ENCODE measurements at places on chromosomes 6 and 20. TPM values are rescaled to one million over a fixed set of nuclear protein-coding genes. Genes with fewer than 3 reads are reported as not detected.

- no peak for DNase-seq
These were observed 479.3 kb upstream of the BTBD3 start for GRCh38 chr20:11438412-11438811.

DNA sequence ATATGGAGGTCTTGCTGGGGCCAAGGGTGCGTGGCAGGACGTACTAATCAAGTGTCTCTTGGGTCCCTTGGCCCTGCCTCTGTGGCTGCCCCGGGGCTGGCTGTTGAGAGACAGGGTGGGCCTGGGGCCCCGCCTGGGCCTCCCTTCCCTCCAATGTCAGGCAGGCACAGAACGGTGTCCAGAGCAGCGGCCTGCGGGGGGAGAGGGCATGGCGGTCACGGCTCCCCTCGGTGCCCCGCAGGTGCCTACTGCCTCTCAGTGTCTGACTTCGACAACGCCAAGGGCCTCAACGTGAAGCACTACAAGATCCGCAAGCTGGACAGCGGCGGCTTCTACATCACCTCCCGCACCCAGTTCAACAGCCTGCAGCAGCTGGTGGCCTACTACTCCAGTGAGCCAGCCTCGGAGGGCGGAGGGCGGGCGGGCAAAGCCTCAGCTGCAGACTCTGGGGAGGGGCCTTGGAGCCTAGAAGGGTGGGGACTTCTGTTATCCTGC is 50.0 kb downstream of the SRC start:
- DNase-seq = no peak

DNA sequence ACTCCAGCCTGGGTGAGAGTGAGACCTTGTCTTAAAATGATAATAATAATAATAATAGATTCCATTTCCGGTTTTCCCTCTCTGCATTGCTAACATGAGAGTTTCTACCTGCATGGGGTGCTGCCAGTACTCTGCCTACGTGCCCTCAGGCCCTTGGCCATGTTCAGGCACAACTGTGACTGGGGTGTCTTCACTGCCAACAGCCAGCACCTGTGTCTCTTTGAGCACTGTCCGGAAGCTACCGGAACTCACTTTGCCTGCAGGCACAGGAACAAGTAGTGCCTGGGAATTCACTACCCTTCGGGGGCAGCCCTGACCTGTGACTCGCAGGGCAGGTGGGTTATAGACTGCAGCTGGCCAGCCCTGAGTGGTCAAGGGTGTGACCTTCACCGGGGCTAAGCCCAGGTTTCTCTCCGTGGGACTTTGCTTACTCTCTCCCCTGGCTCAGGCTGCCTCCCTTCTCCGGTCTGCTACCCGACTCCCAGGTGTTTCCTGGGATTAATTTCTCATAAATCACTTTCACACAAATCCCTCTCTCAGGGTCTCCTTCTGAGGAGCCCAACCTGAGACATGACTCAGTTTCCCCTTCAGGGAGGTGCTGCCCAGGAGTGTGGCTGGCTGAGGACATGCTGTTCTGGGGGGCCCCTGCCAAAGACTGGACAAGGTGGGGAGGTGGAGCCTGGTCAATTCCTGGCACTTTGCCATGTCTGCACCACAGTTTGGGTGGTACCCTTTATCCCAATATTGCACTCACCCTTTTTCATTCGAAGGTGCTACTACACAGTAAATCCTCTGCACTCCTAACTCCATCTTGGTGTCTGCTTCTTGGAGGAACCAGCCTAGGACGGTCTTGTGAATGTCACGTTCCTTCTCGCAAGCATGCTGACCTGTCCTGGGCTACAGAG is 79.5 kb upstream of the RALGAPA2 start:
- no peak for DNase-seq

DNA sequence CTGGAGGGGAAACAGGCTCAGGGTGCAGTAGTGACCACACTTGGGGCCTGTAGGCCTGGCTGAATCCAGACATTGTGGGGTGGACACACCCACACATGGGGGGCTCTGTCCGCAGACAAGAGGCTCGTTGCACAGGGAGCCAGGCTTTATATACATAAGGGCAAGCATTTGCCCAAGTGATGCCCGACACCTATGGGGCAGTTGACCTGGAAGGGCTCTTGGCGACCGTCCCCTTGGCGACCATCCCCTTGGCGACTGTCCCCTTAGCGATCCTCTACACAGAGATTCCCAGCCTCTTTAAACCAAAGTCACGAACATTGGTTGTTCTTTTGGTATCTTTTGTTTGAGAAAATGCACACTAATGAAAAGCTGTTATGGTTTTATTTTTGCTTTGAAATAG is 2.7 kb downstream of the TOX2 start:
- DNase-seq = no peak

- no peak for DNase-seq
These were observed 35.5 kb upstream of the MAFB start for GRCh38 chr20:40724566-40724965.

- no peak for DNase-seq
These were observed 74.6 kb downstream of the TMEM244 start for GRCh38 chr6:129786548-129786947.

DNA sequence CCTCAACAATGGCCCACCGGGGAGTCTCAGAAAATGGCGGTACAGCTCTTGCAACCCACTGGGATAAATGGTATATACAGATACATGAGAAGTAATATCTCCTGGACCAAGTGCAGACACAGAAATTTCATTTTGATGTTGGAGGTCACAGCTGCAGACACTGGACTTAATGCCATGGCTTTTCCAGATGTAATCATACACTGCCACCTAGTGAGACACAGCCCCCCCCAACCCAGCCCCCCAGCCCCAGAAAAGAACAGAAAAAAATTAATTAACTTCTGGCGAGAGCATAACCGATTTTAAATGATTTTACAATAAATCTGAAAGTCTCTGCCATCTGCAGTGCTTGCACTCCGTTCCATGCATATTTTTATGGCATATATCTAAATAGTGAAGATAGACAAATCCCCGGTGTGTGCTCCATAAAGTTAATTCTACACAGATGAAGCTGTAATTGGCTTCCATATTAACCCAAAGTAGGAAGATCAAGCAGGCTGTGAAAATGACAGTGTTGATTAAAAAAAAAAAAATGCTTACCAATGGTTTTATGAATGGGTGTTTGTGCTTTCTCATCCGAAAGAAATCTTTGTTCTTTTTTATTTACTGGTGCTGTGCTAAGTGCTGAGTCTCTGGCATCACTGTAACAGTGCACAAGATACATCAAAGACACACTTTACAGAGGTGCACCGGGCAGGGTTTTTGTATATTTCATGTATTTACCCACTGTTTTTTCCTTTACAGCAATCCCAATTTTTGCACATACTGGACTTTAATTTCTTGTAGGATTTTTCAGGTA is 804.1 kb downstream of the TFAP2A start:
- no peak for DNase-seq

GRCh38 chr20:15831201-15831600 is 742.0 kb downstream of the KIF16B start:
- no peak for DNase-seq

DNA sequence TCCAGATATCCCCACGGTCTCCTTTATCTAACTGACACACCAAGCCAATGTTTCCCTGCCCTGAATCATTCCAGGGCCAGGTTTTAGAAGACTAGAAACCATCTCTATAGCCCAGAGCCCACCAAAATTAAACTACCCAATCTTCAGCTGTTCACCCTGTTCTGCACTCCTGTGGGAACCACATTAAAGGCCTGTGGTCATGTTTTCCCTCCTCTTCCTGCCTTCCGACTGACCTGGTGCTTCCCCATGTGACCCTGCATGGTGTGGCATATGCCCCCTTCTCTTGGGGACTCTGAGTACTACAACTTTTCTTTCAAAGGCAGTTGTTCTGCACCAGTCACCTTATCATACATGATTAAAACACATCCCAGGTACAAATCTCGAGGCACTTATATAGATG is 155.0 kb downstream of the TMEM200A start:
- DNase-seq = no peak

DNA sequence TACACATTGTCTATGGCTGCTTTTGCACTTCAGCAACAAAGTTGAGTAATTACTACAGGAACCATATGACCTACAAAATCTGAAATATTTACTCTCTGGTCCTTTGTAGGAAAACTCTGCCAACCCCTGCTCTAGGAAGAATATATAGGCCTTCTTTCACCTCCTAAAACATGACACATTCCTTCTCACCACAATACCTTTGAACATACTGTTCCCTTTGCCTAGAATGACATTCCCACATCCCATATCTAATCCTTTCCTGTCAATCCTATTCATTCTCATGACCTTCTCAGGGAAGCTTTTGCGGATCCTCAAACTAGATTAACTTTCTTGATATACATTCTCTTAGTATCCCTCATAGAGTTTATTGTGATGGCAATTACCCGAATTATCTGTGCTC is 18.0 kb upstream of the NCOA6 start:
- no peak for DNase-seq

DNA sequence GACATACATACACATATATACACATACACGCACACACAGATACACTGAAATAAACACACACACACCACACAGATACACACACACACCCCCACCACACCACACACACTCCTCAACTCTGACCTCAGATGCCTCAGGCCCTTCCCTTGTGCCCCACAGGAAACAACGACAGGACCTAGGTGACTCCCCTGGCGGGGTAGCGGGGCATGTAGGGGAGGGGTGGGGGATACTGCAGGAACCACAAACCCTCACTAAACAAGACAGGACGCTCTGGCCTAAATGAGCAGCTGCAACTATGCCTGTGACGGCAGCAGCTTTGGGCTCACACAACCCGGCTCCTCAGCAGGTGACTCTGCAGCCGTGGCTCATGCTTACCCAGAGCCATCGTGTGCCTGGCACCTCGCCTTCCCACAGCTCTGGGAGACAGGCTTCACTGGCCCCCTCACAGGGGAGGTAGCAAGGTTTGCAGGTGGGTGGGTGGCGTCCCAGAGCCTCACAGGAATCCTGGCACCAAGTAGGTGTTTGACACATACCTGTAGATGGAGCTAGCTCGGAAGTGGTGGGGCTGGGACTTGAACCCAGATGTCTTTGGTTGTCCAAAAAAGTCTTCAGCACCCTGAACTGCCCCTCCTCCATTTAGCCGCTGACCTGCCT is 100.8 kb downstream of the GRM4 start:
- no peak for DNase-seq

DNA sequence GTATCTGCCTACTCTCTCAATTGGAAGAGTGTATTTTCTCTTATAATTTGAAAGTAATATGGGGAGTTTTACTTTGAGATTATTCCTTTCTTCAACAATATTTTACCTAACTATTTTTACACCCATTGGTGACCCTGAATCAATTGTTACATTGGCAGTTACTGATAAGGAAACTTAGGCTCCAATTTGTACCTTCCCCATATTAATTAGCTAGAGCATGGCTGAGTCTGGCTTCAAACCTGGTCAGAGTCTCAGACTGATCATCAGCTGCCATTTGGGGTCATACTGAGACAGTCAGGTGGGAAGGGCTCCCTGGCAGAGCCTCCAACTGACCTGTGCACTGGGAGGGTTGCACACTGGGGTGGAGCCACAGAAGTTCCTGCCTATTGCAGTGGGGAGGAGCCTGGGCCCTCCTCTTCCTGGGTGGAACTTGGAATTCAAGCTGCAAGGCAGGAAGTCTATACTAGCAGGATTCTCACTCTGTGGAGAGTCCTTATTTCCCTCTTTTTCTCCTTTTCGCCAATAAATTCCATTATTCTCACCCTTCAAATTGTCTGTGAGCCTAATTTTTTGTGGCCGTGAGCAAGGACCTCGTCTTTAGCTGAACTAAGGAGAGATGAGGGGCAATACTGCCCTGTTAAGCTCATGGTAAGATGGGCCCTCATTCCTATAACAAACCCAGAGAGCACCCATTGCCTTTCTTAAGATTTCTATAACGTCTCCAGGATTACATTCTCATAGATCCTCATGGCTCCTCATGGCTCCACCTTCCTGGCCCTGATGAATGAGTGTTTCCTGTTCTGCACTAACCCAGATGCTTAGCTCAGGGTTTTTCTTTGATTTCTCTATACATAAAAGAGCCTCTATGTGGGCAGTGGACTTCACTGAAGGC is 285.1 kb downstream of the ADGB start:
- DNase-seq = no peak

- DNase-seq = no peak
These were observed 602 bp upstream of the TSPYL4 start for GRCh38 chr6:116254297-116255056.

DNA sequence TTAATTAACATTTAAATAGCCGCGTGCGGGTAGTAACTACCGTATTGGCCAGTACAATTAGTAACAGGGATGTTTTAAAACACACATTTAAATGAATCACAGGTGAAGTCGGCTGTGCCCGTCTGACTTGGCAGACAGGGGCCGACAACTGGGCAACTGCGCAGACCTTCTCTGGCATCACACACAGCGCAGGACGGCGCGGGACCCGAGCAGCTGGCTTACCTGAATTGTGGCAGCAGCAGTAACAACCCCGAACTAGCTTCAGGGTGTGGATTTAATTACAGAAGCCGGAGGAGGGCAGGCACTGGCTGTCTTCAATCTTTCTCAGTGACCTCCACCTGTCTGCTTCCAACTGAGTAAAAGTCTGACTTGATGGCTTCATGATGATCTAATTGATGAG is 91.7 kb downstream of the DACT2 start:
- DNase-seq = no peak

GRCh38 chr20:5474646-5475550 is 158.1 kb upstream of the PROKR2 start:
- DNase-seq = no peak

DNA sequence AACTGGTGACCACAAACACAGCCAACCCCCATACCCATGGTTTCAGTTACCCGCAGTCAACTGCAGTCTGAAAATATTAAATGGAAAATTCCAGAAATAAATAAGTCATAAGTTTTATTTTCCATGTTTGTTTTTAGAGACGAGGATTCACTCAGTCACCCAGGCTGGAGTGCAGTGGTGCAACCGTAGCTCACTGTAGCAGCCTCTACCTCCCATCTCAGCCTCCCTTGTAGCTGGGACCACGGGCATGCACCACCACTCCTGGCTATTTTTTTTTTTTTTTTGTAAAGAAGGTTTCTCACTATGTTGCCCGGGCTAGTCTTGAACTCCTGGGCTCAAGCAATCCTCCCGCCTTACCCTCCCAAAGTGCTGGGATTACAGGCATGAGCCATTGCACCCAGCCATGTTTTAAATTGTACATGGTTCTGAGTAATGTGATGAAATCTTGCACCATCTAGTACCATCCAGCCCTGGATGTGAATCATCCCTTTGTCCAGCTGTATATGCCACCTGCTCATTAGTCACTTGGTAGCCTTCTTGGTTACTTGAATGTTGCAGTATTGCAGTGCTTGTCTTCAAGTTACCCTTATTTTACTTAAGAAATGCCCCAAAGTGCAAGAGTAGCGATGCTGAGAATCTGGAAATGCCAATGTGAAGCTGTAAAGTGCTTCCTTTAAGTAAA is 14.5 kb downstream of the CSNK2A1 start:
- peak; percentile 88 for DNase-seq

- no peak for DNase-seq
These were observed 89.0 kb upstream of the CCDC167 start for GRCh38 chr6:37588735-37589108.

GRCh38 chr6:88238901-88239300 is 72.8 kb upstream of the CNR1 start:
- DNase-seq = no peak

- no peak for DNase-seq
These were observed 26.2 kb upstream of the SLC35D3 start for GRCh38 chr6:136895901-136896300.

NKAPL gene
- 0.65 TPM for total RNA-seq

MPC1 gene
- total RNA-seq = 21.2 TPM

LRRC73 gene
- total RNA-seq = not detected

AHI1 gene
- 5.4 TPM for total RNA-seq

SNPH gene
- total RNA-seq = 7.2 TPM

IRAK1BP1 gene
- 2.8 TPM for total RNA-seq

LPA gene
- not detected for total RNA-seq

ALDH8A1 gene
- 0.14 TPM for total RNA-seq

MAP7 gene
- 16.1 TPM for total RNA-seq

LSM2 gene
- total RNA-seq = 157 TPM

C6orf15 gene
- total RNA-seq = 0.29 TPM

FLRT3 gene
- 3.3 TPM for total RNA-seq

All from epithelial cell of proximal tubule (primary cell).